NCI-H2081 treated with DMSO at 0.1 percent for 48 hours (cell line): ENCODE measurements at places on chromosomes 3 and 15.

GRCh38 chr15:63718590-63719035 lies 115.1 kb downstream of the HERC1 start:
- no peak for DNase-seq

DNA sequence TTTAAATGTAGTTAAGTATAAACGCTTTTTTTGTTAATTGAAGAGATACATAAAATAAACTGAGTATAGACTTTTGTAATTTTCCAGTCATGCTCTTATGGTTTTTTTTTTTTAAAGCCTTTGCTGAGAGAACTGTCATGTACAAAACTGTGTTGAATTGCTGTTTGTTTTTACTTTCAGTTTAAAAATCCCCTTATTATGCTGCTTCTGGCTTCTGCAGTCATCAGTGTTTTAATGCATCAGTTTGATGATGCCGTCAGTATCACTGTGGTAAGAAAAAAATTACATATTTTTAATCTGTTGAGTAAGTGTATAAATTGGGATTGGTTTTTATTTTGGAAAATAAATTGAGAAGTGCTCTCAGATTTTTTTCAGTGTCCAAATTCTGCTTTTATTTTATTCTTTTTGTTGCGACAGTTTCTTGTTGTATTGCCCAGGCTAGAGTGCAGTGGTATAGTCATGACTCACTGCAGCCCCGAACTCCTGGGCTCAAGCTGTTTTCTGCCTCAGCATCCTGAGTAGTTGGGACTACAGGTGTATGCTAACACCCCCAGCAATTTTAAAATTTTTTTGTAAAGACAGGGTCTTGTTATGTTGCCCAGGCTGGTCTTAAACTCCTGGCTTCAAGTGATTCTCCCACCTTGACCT lies 40.7 kb downstream of the ATP2C1 start:
- no peak for DNase-seq

- DNase-seq = no peak
These were observed 346.9 kb downstream of the PLCL2 start for GRCh38 chr3:17231537-17232261.

GRCh38 chr3:10507331-10507730 lies 1.9 kb upstream of the ATP2B2 start:
- no peak for DNase-seq

GRCh38 chr3:55649554-55649953 lies 162.4 kb upstream of the WNT5A start:
- DNase-seq = no peak

DNA sequence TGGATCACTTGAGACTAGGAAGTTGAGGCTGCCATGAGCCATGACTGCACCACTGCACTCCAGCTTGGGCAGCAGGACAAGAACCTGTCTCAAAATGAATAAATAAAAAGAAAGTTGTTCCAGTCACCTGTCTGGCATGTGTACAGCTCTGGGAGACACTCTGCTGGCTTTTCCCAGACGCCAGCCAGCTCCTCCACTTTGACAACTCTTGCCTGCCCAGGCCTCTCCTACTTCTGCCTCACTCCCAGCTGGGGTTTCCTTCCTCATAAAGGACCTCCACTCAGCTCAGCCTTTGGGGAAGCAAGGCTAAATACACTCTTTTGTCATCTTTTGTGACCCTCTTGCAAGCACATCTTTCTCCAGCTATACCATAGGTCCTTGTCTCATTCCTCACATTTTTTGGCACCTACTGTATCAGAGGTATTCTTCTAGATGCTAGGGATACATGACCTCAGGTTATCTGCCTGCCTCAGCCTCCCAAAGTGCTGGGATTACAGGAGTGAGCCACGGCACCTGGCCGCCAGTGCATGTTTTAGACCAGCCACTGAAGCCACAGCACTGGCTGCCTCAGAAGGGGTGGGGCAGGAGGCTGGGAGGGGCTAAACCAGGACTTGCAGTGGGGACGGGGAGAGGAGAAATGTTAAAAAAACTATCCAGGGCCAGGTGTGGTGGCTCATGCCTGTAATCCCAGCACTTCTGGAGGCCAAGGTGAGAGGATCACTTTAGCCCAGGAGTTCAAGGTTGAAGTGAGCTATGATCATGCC lies 10.0 kb upstream of the ELP6 start:
- no peak for DNase-seq

GRCh38 chr15:75647370-75648155 lies at the start of gene SNX33:
SNX33 (plus strand) TSS chr15:75647912; CDS start chr15:75649103, 1,191 bp downstream.
- no peak for DNase-seq

DNA sequence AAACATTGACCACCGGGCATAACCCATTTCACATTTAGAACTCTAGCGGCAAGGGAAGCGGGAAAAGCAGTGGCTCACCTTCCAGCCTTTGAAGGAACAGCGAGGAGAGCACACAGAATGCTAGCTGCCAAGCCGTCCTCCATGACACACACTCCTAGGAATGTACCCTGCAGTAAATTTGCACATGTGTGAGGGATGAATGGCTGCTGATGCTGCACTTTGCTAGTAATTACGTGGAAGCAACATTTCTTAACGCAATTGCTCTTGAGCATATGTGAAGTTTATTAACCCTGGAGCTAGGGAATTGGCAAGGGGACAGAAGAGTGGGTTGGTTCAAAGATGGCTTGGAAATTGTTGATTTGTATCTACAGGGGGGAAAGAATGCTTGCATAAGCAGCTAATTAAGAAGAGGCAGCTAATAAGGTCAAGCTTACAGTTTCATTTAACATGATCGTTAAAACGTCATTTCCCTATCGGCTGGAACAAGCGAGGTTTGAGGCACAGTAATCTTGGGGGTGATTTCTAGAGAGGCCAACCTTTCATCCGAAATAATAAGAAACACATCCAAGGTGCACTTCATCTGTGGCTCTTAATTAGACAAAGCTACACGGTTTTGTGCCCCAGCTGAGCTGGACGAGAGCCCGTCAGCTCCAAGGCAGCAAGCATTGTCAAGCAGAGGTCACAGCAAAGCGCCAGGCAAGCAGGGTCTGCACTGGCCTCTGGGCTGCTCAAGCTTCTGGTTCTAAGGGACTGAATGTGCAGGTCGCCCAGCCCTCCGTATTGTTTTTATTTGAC lies 123.4 kb downstream of the CHSY1 start:
- DNase-seq = no peak

- DNase-seq = no peak
These were observed 13.6 kb upstream of the CSRNP1 start for GRCh38 chr3:39166932-39167532.

GRCh38 chr3:16090024-16090423 lies 84.5 kb upstream of the GALNT15 start:
- DNase-seq = no peak

DNA sequence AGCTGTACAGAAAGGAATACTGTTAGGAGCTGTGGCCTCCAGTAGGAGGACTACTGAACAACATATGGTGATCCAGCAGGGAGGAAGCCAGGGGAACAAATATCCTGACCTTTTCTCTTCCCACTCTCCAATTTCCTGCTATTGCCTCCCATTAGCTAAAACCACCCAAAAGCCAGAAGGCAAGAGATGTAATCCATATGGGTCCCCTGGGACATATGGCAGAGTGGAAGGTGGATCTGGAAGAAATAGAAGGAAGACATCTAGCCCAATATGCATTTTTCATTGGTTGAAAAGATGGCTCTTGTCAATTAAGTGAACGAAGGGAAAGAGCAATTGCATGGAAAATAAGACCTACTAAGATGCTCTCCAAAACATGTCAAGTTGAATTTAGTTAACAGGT lies 167.2 kb downstream of the CNTN3 start:
- no peak for DNase-seq

GRCh38 chr3:162777118-162777517 lies 1280.5 kb downstream of the OTOL1 start:
- DNase-seq = no peak

GRCh38 chr3:22885039-22885438 lies 318.1 kb upstream of the UBE2E2 start:
- DNase-seq = no peak

DNA sequence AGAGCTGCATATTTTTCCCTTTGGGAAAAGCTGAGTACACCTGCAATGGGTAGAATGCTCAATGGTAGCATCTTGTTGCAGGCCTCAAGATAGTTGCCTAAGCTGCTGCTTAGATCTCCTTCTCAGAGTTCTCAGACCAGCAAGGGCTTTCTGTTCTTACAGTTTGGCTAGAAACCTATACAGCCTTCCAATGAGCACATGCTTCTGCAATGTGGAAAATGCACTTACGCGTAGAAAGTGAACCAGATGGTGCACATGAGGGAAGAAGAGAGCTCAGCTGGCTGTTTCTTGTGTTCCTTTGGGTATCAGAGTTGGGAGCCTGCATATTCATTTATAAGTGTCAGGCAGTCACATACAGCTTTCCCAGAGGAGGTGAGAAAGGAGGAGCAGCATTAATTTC lies 136.4 kb downstream of the B3GALNT1 start:
- no peak for DNase-seq

DNA sequence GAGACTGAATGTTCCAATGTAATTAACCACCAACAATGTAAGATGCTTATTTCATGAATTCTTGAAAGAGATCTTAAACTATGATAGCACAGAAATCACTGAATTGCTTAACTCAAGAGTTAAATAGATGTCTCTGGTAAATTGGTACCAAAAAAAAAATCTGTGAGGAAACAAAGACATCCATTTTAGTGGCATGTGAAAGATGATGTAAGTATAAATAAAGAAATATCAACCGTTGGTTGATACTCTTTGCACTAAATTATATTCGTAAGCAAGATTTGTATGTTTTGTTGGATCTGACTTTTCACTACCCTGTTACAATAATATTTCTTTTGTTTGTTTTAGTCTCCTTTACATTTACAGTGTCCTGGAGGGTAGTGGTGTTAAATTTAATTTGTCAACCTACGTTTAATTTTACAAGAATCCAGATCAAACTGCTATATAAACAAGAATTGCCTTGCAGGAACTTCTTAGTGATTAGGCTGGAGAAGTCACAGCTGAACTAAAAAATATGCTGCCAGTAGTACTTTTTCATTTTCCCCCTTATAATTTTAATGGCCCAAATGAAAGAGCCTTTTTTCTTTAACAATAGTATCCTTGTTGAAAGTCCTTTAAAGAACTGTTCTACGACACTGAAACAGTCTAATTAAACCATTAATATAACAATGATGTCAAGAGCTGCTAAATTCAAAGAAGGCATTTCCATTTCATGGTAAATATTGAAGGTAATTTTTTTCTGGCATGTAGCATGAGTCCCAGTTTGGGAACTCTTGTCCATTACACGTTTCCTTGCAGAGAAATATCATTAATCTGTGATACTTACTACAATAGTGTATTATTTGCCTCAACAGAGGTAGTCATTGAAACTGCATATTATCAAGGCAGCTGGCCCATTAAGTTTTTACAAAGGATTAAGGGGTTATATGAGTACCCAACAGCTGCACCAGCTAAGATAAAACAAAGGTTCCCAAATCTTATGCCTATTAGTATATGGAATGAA lies 109.6 kb upstream of the PHLDB2 start:
- peak; percentile 75 for DNase-seq

- DNase-seq = no peak
These were observed 31.4 kb downstream of the GTF2E1 start for GRCh38 chr3:120773932-120774331.

DNA sequence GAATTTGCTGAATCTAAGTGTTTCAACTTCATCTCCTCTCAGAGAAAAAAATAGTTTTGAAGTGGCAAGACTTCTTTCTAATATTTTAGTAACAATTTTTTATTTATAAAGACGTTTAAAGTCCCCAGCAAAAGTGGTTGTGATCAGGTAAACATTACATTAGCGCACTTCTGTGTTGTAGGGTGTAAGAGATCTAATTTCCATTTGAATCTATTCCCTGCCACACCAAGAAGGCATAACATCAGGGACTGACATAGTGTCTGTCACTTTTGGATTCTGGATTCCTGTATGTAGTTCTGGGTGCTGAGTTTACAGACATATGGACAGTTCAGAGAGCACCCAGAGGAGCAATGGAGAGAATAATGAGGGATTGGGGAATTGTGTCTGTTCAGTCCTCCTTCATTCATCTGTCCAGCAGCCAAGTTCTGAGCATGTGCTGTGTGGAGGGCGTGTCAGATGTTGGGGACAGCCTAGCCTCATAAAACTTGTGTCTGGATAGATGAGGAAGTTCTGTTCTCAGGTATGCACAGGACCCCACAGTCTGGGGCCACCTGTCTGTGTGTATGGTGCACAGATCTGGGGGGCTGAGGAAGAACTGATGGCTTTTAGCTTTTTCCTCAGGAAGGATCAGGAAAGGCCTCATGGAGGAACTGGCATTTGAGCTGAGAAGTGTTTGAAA lies 65.6 kb downstream of the MAP2K5 start:
- DNase-seq = no peak

- DNase-seq = no peak
These were observed 8.8 kb downstream of the ANAPC13 start for GRCh38 chr3:134477002-134477401.

DNA sequence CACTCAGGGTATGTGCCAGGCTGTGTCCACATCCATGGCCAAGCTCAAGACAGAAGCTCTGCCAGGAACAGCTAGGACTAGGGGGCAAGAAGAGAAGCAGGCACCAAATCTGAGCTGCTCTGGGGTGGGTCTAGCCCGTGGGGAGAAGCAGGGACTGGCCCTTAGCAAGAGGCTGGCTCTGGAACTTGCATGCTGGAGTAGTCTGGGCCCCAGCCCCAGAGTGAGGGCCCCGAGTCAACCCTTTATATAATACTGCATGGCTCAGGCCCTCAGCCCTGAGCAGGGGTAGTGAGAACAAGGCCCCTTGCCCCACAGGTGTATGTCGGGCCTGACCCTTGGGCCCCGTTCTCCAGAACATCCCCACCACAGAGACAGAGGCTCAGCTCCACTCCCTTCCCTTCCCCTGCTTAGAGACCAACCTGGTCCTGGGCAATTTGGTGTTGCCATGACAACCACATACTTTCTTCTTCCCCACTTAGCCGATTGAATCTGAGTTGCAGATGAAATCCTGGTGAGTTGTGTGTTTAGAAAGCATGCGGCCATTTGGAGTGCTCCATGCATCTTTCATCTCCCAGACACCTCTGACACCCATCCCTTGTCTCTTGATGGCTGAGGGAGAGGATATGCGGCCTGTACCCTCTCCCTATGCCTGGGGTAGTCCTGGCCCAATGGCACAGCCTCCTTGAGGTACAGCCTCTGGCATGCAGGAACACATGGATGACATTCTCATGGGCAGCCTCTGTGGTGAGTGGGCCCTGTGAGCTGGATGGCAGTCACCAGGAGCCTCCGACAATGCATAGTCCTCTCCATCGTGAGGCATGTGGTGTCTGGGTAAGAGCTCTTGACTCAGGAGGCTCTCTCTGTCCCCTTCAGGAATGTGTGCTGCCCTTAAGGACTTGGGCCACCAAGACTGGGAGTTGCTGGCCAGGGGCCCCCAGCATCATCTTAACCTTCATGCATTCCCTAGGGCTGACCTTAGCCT lies 29.2 kb upstream of the SFMBT1 start:
- no peak for DNase-seq
